ENCODE measurements at places on chromosomes 2 and 18. TPM values are rescaled to one million over a fixed set of nuclear protein-coding genes. Genes with fewer than 3 reads are reported as not detected.
A peak's percentile ranks its signal among the peaks of the same experiment; 100 is the strongest.

- DNase-seq, result no peak
Observed at GRCh38 chr2:160522951-160523710, 29.5 kb upstream of the RBMS1 start.

Gene TMEM169
- 5.0 TPM for polyA plus RNA-seq

DNA sequence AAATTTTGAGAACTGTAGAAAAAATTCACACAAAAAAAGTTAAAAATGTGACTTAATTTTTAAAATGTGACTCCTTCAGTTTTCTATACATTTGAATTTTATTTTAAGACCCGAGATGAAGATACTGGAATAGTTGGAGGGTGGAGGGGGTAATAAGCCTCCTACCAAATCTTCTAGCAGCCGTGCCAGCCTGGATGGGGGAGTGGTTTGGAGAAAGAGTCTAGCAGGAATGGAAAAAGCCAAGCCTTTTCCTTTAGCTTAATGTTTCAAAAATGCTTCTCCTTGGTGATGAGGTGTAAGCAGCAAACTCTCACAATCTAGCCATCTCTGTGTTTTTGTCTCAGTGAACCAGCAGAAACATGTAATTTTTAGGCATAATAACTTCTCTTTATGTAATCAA, 14.7 kb downstream of the CASP8 start:
- peak; percentile 42 for DNase-seq

GRCh38 chr18:78191276-78191675, 788.3 kb upstream of the SALL3 start:
- DNase-seq, result no peak

GRCh38 chr2:43898134-43898837, 59.5 kb downstream of the ABCG8 start:
- no peak for DNase-seq

DNA sequence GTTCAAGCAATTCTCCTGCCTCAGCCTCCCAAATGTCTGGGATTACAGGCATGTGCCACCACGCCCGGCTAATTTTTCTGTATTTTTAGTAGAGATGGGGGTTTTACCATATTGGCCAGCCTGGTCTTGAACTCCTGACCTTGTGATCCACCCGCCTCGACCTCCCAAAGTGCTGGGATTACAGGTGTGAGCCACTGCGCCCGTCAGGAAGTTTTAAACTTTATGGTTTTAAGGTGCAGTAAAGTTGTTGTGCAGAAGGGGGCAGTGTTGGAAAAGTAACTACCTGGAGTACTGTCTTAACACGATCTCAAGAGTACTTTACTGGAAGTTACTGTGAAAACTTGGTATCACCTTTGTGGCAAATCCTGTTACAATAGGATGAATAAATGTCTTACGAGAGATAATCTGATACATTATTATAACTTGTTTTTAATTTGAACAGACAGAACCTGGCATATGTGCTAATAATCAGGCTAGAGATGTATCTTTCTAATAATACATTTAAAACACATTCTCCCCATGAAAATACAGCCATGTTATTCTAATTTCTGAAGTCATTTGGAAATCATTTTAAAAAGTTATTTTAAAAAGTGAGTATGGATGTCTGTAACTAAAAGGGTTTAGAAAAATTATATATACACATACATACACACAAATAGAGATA, 10.8 kb downstream of the SPDYA start:
- peak; percentile 54 for DNase-seq

DNA sequence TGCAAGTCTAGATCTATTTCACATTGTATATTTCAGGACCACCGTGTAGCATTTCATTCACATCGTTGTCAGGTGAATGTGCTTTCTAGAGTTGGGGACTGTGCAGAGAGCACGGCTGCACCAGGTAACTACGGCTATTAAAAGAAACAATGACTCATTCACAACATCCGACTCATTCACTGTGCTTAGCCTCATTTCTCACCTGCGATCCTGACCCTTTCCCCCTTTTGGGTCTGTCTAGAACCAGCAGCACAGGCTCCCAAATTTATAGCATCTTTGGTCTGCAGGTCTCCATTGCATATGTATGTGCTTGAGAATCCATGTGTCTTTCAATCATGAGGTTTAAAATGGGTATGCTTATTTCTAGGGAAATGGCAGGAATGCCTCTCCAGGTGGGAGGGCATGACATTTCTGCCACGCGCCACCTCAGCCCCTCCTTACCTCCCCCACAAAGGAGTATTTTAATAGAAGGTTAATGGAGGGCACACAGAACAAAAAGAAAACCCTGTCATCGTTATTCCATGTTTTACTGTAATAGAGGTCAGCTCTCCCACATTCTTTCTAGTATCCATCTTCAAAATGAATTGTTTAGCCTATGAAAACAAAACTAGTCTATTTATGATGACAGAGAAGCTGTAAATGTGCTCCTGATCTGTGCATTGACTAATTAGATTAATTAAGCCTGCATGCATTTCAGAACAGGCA, 246.7 kb upstream of the EPHA4 start:
- no peak for DNase-seq

GRCh38 chr2:229220254-229220653, 50.8 kb downstream of the PID1 start:
- DNase-seq, result no peak

Gene CDK15
- 2.9 TPM for polyA plus RNA-seq

DNA sequence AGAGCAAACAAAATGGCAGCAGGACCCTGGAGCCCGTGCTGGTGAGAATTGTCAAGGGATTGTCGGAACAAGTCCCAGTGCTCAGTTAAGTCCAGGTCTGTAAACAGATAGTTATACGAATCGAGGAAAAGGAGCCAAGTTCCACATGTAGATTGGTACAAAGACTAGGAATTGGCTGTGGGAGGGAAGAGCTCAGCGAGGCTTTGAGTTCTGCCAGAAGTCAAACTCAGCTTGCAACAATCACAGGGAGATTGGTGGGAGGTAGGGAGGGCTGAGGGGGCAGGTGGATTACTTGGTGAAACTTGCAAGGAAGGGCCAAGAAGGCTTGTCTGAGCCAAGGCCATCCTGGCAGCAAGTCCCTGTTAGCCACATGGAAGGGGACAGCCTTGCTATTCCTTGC, 217.8 kb upstream of the ARL4C start:
- no peak for DNase-seq

- DNase-seq, result no peak
Observed at GRCh38 chr2:192773044-192773443, 578.3 kb upstream of the TMEFF2 start.

DNA sequence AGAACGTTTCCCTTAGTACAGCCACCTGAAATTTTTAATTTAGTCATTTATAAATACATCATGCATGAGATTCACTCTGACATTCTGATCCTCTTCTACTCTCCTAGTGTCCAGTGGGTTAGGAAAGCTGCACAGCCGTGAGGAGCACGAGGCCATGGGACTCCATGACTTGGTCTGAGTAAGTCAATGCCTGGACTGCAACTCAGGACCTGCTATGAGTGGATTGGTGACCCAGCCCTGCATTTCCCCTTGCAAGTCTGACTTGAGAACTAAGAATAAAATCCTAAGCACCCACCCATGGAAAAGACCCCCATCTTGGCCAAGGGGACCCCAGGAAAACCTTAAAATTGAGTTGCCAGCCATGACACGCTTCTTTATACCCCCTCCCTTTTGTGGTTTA, 237.6 kb upstream of the HDAC4 start:
- DNase-seq, result no peak

DNA sequence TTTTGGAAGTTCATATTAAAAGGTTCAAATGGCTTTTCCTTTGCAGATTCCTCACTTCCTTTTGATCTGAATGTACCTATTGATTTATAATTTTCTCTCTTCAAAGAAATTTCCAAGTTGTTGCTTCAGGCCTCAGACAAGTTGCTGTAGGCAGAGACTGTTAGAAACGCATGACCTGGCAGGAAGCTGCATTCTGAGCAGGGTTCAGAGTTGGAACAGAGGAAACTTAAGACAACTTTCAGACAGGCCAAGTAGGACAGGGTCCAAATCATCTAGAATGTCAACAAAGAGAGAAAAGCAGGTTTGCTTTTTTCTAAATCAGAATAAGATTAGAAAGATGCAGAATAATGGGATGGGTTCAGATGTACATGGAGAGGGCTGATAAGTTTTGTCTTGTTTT, 416.3 kb downstream of the LRP1B start:
- peak; percentile 6 for DNase-seq

DNA sequence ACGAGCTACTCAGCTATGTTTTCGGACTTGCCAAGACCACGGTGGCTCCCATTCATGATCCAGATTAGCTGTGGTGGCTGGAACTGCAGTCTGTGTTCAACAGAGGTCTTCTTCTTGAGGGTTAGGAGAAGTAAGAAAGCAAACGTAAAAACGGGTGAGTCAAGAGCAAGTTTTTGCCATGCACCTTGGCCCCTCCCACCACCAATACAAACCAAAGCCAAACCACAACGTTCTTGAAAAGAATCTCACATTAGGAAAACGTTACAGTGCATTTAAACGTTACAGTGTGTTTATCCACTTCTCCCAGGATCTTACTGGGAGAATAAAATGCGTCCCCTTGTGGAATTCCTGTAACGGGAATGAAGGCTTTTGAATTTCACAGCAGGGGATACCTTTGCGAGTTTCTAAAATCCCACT, 725 bp downstream of the FBXO48 start:
- no peak for DNase-seq

Gene REEP1
- polyA plus RNA-seq, result 88.7 TPM

DNA sequence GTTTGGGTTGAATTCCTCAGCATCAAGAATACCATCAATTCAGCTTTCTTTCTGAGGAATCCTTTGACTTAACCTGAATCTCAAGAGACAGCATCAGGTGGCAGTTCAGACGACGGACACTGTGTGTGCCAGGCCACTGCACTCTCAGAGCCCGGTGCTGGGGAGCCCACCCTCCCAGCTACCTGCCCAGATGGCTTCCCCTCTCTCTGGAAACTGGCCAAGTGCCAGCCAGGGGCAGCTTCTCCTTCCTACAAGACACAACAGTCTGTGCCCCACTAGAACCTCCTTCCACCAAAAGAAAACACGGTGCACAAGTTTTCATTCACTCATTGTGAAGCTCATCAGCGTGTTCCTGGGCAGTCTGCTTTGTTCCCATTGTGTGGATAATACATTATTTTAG, 28.5 kb downstream of the MAL start:
- no peak for DNase-seq

GRCh38 chr2:177889818-177890460, 182.6 kb downstream of the PDE11A start:
- DNase-seq, result no peak

- DNase-seq, result no peak
Observed at GRCh38 chr2:25001325-25001637, 29.5 kb upstream of the DNAJC27 start.

GRCh38 chr18:23155537-23155936, 20.3 kb downstream of the CABLES1 start:
- no peak for DNase-seq

GRCh38 chr18:78807668-78808067, 171.9 kb upstream of the SALL3 start:
- DNase-seq, result no peak

GRCh38 chr18:58590254-58590653, 38.6 kb downstream of the ALPK2 start:
- DNase-seq, result peak; percentile 65

DNA sequence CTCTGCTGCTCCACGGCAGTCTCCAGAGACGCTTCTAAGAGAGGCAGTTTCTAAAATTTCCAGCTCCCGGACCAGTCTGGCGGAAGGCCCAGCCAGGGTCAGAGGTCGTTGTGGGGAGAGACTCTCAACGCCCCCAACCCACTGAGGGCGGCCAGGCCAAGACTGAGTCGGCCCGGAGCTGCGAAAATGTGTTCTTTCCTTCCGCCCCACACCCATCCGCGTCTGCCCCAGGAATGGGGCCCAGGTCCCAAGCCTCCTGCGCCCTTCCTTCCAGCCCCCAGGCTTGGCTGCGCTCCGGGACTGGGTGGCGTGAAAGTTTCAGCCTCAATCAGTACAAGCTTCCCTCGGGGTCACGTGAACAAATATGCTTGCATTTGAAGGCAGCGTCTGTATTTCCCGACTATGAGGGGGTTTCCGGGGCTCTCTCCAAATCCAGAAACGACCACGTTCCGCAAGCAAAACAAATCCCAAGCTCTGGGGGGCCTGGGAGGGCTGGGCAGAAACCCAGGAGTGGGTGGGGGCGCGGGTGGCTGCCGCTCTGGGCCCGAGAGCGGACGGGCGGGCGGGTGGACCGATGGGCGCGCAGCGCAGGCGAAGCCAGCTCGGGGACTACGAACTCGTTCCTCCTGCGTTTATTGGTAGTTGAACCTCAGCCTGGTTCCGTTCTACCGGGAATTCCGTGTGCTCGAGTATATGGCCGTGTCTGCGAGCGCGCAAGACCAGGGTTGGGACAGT, 3.3 kb downstream of the HOXD3 start:
- no peak for DNase-seq

- DNase-seq, result no peak
Observed at GRCh38 chr2:225103737-225104141, 61.5 kb upstream of the DOCK10 start.

Gene PDE11A
- polyA plus RNA-seq, result 0.40 TPM

- DNase-seq, result no peak
Observed at GRCh38 chr2:650343-651310, 26.6 kb downstream of the TMEM18 start.

DNA sequence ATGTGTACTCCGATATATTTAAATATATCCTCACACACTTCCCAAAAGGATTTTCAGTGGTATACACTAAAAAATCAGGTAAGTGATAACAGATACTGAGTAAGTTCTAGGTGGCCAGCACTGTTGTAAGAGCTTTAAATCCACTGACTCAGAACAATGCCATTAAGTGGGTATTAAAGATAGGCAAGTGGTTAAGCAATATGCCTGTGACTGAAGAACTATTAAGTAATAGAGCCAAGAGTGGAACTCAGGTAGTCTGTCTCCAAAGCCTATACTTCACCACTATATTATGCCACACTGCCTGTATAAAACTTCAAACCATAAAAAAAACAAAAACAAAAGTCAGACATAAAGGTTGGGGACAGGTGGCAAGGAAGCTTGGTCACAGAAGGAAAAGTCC, 37.2 kb downstream of the THUMPD2 start:
- no peak for DNase-seq

Gene MOCOS
- polyA plus RNA-seq, result 0.10 TPM

- DNase-seq, result peak; percentile 56
Observed at GRCh38 chr2:19801367-19802080, 100.3 kb downstream of the TTC32 start.

GRCh38 chr18:40751186-40751585, 1203.8 kb upstream of the PIK3C3 start:
- peak; percentile 21 for DNase-seq

Gene LRP1B
- 3.7 TPM for polyA plus RNA-seq

Gene PIEZO2
- polyA plus RNA-seq, result 19.0 TPM

DNA sequence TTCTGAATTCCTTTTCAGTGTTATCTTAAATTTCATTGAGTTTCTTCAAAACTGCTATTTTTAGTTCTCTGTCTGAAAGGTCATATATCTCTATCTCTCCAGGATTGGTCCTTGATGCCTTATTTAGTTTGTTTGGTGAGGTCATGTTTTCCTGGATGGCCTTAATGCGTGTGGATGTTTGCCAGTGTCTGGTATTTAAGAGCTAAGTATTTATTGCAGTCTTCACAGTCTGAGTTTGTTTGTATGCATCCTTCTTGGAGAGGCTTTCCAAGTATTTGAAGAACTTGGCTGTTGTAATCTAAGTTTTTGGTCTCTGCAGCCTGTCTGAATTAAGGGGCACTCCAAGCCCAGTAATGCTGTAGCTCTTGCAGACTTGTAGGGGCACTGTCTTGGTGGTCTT, 249.3 kb downstream of the ZNF385B start:
- DNase-seq, result no peak

GRCh38 chr2:149313512-149313972, 16.8 kb upstream of the LYPD6 start:
- DNase-seq, result peak; percentile 16
